ENCODE measurements at places on chromosomes 7 and 10.

GRCh38 chr7:30634193-30634626 is 39.5 kb downstream of the GARS1 start:
- DNase-seq: no peak

DNA sequence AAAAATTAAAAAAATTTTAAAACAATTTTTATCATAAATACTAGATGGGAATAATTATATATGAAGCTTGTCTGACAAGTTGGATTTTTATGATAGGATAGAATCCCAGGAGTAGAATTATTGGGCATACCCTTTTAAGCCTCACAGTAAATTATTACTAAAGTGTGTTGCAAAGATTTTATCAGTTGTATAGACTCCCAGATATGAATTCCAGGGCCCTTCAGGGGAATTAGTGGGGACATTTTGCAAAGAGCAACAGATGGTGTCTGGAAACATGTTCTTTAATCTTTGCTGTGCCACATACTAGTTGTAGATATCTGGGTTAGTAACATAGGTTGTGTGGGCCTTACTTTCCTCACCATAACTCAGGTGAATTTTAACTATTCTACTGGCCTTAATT is 28.7 kb downstream of the ZEB1 start:
- no peak for DNase-seq

DNA sequence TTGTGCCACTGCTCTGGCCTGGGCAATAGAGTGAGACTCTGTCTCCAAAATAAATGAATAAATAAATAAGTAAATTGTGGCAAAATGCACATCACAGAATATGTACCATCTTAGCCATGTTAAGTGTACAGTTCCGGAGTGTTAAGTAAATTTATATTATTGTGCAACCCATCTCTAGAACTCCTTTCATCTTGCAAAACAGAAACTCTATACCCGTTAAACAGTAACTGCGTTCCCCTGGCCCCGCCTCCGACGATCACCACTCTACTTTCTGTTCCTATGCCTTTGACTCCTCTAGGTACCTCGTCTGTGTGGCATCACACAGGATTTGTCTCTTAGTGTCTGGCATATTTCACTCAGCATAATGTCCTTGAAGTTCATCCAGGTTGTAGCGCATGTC is 356.4 kb upstream of the FOXK1 start:
- DNase-seq: no peak

GRCh38 chr7:49099587-49100326 is 175.4 kb downstream of the CDC14C start:
- DNase-seq: no peak

DNA sequence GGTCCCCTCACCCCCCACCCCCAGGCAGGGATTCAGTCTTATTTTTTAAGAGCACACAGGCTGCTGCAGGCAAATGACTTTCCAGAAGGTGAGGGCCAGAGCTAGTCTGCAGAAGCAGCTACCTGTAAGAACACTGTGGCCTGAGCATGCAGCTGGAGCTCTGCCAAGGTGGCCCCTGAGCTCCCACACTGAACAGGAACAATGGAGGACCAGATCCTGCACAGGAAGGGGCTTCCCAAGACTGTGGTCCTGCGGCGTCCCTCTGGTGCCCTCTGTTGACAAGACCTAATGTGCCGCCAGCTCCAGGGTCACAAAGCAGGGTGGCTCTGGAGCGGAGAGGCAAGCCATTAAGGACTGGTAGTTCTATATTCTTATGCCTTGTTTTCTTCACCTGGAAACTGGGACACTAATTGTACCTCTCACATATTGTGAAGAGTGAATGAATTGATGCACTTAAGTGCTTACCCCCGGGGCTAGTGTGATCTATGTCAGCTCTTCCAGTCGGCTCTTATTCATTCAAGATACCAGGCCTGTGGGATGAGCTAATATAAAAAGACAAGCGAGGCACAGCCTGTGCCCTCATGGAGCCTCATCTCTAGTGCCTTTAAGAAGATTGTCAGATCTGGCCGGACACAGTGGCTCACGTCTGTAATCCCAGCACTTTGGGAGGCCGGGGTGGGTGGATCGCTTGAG is 8.0 kb upstream of the BEND7 start:
- peak; percentile 57 for DNase-seq

- no peak for DNase-seq
Measured at GRCh38 chr10:22333975-22334282, 11.4 kb upstream of the SPAG6 start.

GRCh38 chr7:13447637-13448036 is 541.8 kb downstream of the ETV1 start:
- no peak for DNase-seq
